Upper lobe of right lung (tissue), 1 donor: ENCODE measurements at places on chromosomes 5 and 9. TPM values are rescaled to one million over a fixed set of nuclear protein-coding genes. Genes with fewer than 3 reads are reported as not detected.

GRCh38 chr5:105134328-105134727 is 1571.7 kb upstream of the NUDT12 start:
- no peak for DNase-seq

DNA sequence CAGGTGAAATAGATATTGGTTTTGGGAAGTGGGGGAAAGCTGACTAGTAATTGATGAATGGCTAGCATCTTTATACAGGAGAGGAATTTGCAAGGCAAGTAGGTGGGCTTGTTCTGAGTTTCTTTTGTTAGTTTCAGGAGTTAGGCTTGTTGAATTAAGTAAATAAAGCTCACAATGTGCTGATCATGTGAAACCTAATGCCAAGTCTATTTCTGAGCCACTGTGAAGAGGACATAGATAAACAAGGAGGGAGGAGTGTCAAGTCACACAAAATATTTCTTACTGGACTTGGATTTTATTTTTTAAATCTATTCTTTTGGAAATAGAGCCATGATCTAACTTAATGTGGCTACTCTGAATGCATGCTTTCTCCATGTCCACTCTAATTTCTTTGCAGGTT is 19.9 kb downstream of the GDA start:
- DNase-seq = no peak

The LCN1 gene
- not detected for total RNA-seq

The IL33 gene
- 64.8 TPM for total RNA-seq

The ZNF883 gene
- 0.78 TPM for total RNA-seq
